ENCODE measurements at places on chromosomes 6 and 20.

- peak; percentile 98 for DNase-seq
These were observed 15.2 kb upstream of the ROS1 start for GRCh38 chr6:117440706-117441525.

GRCh38 chr6:117771403-117771802 is 96.1 kb downstream of the NUS1 start:
- no peak for DNase-seq

GRCh38 chr6:46819561-46819960 is 26.4 kb downstream of the MEP1A start:
- DNase-seq, result no peak

DNA sequence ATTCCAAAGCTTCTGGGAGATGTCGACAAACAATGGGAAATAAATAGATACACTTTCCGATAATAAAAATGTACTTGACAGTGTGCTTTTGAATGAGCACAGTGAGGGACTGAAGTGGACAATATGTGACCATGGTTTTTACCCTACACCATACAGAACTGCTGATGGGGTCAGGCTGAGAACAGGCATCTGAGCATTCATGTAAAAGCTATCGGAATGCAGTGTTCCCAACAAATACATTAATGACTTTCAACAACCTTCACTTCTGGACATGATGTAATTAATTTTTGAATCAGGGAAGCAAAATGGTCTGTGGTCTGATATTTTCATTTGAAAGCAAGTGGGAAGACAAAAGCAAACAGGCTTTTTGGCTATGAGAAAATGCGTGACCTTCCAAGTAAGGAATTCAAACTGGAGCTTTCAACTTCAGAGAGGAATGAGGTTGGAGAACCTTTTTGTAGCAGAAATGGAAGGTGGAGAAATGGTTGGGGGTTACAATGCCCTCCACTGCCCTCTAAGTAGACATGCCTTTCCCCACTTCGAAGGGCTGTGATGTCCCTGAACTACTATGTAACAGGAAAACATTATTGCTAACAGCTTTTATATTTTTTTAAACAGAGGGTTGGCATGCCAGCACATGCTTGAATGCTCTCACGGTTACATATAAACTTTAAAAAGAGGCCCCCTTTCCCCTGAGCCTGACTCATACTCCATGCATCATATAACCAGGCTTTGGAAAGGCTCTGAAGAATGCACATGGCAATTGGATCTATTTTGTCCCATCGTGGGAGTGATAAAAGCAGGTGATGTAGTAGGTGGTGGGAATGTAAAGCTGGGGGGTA is 203.5 kb upstream of the CITED2 start:
- DNase-seq, result peak; percentile 90

DNA sequence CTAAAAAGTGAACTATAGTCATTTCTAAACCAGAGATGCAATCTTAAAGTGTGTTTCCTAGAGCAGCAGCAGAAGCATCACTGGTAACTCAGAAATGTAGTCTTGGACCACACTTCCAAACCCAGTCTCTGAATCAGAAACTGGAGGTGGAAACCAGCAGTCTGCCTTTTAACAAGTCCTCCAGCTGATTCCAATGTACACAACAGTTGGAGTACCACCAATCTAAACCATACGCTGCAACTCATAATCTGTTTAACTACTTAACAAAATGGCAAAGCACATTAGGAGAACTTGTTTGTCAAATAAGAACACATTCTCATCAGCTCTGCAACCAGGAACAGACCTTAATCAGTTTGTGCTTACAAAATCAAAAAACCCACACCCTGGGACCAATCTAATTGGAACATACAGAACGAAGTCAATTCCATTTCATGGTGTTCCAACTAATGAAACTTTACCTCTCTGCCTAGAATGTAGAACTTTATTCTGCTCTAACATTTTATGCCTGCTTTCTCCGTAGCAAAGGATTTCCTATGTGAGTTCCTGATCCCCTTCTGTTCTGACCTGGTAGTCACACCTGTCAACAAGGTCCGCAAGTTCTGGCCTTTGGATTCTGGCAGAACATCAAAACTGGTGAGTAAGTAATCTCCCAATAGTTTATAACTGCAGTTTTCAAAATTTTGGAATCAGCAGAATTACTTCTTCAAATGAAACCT is 390.4 kb downstream of the HTR1B start:
- no peak for DNase-seq
